Lung (tissue), 17 donors: ENCODE measurements at places on chromosomes 2 and 18.
A peak's percentile ranks its signal among the peaks of the same experiment; 100 is the strongest.

- H3K4me3 ChIP-seq, result no peak overlapping the region
- peaks cover 12% of the 10 kb centered on the region for H3K36me3 ChIP-seq
- DNase-seq, result no peak
- H3K4me1 ChIP-seq, result no peaks in the 10 kb centered on the region
- H3K27ac ChIP-seq, result no peak overlapping the region
Observed at GRCh38 chr2:121335294-121336290, 50.6 kb upstream of the TFCP2L1 start.

DNA sequence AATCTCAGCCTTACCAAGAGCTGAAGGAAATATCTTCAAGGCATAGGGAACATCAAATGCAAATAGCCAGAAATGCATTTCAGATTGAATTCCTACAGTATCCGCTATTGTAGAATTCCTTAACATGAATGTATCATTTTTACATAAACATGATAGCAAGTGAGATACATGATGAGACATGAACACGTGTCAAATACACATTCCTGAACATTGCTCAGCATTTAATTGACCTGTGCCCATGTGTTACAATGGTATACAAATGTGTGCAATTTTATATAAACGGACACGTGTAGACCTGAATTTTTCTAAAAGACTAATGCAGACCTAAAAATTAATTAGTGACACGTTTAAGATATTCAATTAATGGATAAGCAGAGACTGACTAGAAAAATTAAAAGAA, 133.0 kb upstream of the TLK1 start:
- H3K4me1 ChIP-seq, result no peaks in the 10 kb centered on the region
- no peaks in the 10 kb centered on the region for H3K27me3 ChIP-seq
- no peak overlapping the region for H3K27ac ChIP-seq
- H3K4me3 ChIP-seq, result no peak overlapping the region
- no peak for DNase-seq
- H3K36me3 ChIP-seq, result no peaks in the 10 kb centered on the region

DNA sequence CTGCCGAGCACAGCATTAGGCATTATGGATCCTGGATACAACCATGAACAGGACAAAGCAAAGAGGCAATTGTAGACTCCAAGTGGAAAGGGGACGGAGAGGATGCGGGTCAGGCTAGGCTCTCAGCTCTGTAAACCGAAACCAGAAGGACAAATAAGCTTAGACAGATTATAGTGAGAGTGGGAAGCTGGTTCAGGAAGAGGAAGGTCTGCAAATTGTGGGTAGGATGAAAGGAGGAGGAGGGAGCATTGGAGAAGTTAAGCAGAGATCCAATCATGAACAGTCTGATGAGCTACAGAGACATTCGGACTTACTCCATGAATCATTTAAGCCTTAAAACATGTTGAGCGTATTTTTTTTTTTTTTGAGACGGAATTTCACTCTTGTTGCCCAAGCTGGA, 3.0 kb downstream of the MSH6 start:
- no peaks in the 10 kb centered on the region for H3K27me3 ChIP-seq
- H3K4me1 ChIP-seq, result peaks cover 8% of the 10 kb centered on the region
- H3K4me3 ChIP-seq, result no peak overlapping the region
- H3K36me3 ChIP-seq, result peaks cover 3% of the 10 kb centered on the region
- DNase-seq, result no peak

DNA sequence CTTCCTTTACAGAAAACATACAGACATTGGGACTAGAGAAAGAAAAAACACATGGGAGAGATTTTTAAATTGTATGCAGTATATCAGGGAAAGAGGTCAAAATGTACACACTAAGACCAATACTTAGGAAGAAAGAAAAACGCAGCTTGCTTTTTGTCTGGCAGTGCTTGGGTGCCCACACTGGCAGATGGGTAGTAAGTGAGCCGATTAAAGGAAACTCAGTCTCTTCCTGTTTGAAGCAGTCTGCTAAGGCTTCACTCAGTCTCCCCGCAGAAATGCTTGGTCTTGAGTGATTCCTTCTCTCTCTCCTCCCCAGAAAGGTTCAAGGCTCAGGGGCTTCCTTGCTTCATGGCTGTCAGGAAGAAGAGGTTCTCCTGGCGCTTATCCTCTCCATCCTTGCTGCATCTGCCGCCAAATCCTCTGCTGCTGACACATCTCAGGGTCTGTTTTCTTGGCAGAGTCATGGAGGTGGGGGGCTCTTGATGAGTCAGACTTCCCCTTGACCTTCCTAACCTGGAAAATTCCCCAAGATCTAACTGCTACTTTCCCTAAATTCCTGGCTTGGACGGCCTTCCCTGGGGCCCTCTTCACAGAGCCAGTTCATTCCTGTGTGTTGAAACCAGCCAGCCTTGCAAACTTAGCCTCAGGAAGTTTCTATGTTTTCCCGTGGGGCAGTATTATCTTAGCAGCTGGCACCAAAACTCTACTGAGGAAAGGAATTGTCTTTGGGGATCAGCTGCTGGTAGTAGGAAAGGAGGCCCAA, 10.5 kb upstream of the TMSB10 start:
- DNase-seq, result no peak
- H3K4me3 ChIP-seq, result no peak overlapping the region
- peak overlapping the region; percentile 13 for H3K27ac ChIP-seq
- H3K36me3 ChIP-seq, result no peaks in the 10 kb centered on the region
- peaks cover 3% of the 10 kb centered on the region for H3K4me1 ChIP-seq

- H3K4me1 ChIP-seq, result no peaks in the 10 kb centered on the region
- H3K36me3 ChIP-seq, result no peaks in the 10 kb centered on the region
- DNase-seq, result no peak
Observed at GRCh38 chr2:19736191-19736831, 165.5 kb downstream of the TTC32 start.
